ENCODE measurements at places on chromosomes 13 and 19. TPM values are rescaled to one million over a fixed set of nuclear protein-coding genes. Genes with fewer than 3 reads are reported as not detected.

DNA sequence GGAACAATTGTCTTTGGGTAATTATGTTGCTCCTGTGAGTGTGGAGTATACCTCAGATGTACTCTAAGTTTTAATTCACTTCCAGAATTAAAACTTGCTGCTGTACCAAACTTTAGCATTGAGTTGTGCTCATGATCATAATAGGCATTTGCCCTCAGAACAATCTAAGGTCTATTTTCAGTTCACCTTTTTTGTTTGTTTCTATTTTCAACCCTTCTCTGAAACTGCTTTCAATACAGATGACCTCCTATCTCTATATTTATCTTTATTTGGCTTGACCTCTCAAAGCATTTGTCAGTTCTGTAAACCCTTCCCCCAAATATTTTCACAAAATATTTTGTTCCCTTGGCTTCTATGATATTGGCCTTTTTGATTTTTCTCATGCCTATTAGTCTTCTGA, 873.0 kb downstream of the OLFM4 start:
- DNase-seq: no peak

Gene SLC7A9
- total RNA-seq: under 0.01 TPM

GRCh38 chr19:7648265-7649014, 11.5 kb downstream of the STXBP2 start:
- peak; percentile 68 for DNase-seq

- DNase-seq: no peak
Measured at GRCh38 chr19:43315851-43316250, 37.6 kb upstream of the CD177 start.

DNA sequence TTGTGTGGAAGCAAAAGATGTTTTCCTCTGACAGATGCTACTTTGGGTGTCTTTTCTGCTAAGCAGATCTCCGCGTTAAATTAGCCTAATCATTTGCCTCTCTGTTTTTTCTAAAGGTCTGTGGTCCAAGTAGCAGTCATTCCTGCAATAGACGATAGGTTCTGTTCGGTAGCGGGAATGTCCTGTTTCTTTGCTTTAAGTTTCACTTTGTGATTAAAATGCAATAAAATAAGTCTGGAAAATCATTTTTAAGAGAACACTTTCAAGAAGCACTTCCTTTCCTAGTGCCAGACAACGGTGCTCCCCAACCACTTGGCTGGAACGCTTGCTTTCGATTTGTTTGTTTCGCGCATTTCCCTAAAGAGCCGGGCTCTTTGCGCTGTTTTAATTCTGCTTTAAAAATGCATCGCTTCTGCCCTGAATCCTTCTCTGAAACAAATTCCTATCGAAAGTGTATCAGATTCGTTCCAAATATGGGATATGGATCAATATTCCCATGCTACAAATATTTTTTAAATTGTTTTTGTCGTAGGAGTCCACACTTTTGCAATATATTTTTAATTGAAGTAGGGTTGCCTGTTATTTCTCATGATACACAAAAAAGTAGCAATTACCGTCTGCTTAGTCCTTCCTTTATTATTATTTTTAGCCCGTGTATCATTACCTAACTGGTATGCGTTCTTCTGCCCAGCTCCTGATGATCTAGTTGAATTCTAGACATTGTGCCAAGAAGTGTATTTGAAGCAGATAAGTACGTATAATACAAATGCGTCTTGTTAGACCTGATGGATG, 14.2 kb downstream of the ZIC2 start:
- peak; percentile 61 for DNase-seq

Gene DNAJC15
- 13.0 TPM for total RNA-seq

DNA sequence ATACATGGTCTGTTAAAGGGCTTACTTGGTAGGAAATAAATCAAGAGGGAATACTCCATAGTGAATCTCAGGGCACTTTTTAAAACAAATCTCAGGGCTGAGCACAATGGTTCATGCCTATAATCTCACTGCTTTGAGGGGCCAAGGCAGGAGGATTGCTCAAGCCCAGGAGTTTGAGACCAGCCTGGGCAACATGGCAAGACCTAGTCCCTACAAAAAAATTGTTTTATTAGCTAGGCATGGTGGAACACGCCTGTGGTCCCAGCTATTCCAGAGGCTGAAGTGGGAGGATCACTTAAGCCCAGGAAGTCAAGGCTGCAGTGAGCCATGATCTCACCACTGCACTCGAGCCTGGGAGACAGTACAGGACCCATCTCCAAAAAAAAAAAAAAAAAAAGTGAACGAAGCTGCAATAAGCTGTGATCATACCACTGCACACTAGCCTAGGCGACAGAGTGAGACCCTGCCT, 25.2 kb downstream of the ABCC4 start:
- no peak for DNase-seq

Gene GSX1
- total RNA-seq: not detected
